H1 (cell line): ENCODE measurements at places on chromosomes 7 and 10.

- H3K4me3 ChIP-seq, result no peak overlapping the region
- no peak overlapping the region for H3K27ac ChIP-seq
- no peaks in the 10 kb centered on the region for H3K36me3 ChIP-seq
- H3K4me1 ChIP-seq, result no peaks in the 10 kb centered on the region
- no peaks in the 10 kb centered on the region for H3K27me3 ChIP-seq
- no peak for DNase-seq
Measured at GRCh38 chr7:17651863-17652385, 288.4 kb downstream of the SNX13 start.

DNA sequence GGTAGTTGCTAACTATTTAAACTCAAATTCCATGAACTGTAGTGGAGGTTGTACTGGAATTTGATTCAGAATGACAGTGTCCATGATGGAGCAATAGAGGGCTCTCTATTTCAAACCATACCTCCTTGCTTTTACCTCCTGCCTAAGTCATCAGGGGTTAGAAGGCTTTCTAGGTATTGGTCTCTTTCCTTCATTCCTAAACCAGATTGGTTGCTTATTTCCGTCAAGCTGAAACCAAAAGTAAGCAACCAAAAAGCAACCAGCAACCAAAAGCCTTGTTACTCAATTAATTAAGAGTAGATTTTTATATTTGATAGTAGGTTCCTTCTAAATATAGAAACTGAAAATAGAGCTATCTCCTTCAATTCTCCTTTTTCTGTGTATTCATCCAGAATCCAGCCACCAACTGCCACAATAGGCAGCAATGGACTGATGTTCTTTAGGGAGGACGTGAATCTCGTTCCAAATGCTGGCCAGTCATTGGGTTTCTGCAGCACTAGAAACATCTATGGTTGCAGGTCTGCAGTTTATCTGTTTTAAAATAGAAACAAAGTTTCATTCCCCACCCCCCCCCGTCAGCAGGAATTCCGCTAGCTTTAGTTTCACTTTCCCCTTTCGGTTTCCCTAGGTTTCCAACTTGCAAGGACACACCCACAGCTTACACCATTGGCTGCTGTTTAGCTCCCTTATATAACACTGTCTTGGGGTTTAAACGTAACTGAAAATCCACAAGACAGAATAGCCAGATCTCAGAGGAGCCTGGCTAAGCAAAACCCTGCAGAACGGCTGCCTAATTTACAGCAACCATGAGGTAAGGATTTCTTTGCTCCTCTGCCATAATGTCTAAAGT is at the start of gene IFIT1:
Gene IFIT1, plus strand, starts transcription at position 717 of the 850 bp plus-strand sequence. Its CDS starts 90 bp downstream, at position 807.
- no peaks in the 10 kb centered on the region for H3K36me3 ChIP-seq
- peaks cover 2% of the 10 kb centered on the region; the same call in 1 of the 2 replicates for H3K4me1 ChIP-seq
- DNase-seq, result no peak
- H3K4me3 ChIP-seq, result peak within 1 kb of the TSS; percentile 56

DNA sequence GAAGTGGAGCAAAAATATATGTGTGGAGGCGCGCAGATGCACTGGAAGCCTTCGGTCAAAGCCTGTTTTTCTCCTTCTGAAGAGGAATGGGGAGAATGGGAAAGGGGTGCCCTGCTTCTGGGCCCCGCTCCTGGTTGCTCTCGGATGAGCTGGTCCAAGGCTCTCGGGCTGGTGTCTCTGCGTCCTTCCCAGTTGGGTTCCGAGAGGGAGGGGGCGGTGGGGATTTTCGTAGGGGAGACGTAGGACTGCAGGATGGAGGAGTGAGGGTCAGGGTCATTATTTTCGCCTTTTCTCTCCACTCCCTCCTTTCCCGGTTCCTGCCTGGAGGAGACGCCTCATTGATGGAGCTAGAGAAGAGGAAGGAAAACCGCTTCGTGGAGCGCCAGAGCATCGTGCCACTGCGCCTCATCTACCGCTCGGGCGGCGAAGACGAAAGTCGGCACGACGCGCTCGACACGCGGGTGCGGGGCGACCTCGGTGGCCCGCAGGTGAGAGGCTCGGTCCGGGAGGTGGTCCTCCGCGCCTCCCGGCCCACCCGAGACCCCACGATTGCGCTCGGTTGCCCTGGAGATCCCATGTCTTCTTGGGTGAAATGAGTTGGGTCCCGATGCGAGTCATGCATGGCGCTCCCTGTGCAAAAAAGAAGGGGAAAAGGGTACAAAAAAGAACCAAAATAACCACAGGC is 790 bp downstream of the ADAM22 start:
- 0 out of 2 replicates have a peak, but pooled peaks cover 3% of the 10 kb centered on the region for H3K27me3 ChIP-seq
- no peaks in the 10 kb centered on the region for H3K4me1 ChIP-seq
- H3K27ac ChIP-seq, result no peak overlapping the region
- H3K36me3 ChIP-seq, result peaks cover 4% of the 10 kb centered on the region; the same call in 1 of the 2 replicates

GRCh38 chr7:100969066-100969615 is at the start of gene MUC12:
TSS of gene MUC12 (plus strand) at chr7:100969565. CDS start at chr7:100969623, 58 bp downstream.
- no peaks in the 10 kb centered on the region for H3K36me3 ChIP-seq
- peaks cover 17% of the 10 kb centered on the region for H3K27me3 ChIP-seq
- peaks cover 29% of the 10 kb centered on the region for H3K4me1 ChIP-seq

DNA sequence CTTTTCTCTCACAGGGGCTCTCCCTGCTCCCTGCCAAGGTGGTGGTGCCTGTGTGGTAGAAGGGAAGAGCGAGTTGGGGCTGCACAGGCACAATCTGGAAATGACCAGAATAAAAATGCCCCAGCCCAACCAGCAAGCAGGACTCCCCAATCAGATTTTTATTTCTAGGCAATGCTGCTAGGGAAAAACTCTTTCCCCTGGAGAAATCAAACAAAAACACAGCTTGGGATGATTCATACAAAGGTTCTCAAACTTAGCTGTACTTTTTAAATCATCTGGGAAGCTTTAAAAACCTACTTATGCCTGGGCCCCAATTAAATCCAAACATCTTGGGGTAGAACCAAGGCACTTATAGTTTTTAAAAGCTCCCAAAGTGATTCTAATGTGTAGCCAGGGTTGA is 243.2 kb downstream of the HTR7 start:
- no peak overlapping the region for H3K27ac ChIP-seq
- no peak for DNase-seq
- no peaks in the 10 kb centered on the region for H3K4me1 ChIP-seq
- no peaks in the 10 kb centered on the region for H3K27me3 ChIP-seq
- no peaks in the 10 kb centered on the region for H3K36me3 ChIP-seq
- H3K4me3 ChIP-seq, result no peak overlapping the region

GRCh38 chr10:51667678-51668335 is 31.6 kb downstream of the CSTF2T start:
- H3K4me1 ChIP-seq, result no peaks in the 10 kb centered on the region
- H3K27me3 ChIP-seq, result no peaks in the 10 kb centered on the region
- no peak for DNase-seq
- no peak overlapping the region for H3K27ac ChIP-seq
- H3K4me3 ChIP-seq, result no peak overlapping the region
- no peaks in the 10 kb centered on the region for H3K36me3 ChIP-seq

DNA sequence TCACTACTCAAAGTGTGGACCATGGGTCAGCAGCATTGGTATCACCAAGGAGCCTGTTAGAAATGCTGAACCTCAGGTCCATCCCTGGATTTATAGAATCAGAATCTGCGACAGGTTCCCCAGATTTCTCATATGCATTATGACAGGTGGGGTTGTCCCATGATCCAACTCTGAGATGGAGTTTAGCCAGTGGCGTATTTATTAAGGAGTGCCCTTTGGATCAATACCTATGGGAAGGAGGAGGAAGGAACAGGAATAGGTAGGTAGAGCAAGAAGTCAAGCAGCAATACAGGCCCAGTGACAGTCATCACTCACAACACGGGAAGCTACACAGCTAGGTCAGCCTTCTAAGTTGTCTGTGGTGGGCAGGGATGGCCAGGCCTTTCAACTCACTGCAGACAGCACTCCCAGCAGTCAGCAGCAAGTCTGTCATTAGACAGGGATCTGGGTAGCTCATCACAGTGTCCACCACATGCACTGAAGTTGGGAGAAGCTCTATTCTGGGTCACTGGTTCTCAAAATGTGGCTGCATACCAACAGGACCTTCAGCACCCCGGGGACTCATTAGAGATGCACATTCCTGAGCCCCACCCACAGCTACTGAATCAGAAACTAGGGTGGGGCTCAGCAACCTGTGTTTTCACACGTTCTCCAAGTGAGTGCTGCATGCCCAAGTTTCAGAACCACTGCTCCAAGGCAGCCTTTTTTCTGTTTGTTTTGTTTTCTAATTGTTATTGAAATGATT is 532.3 kb upstream of the GALNT17 start:
- no peak overlapping the region for H3K27ac ChIP-seq
- peaks cover 35% of the 10 kb centered on the region for H3K27me3 ChIP-seq
- peaks cover 2% of the 10 kb centered on the region; the same call in 1 of the 2 replicates for H3K36me3 ChIP-seq
- no peak overlapping the region for H3K4me3 ChIP-seq
- no peak for DNase-seq

- no peaks in the 10 kb centered on the region for H3K36me3 ChIP-seq
- H3K4me3 ChIP-seq, result peak overlapping the region; percentile 76
- no peak for DNase-seq
- 0 out of 2 replicates have a peak overlapping the region, but pooled peaks have one; percentile 77 for H3K27ac ChIP-seq
- peaks cover 4% of the 10 kb centered on the region; the same call in 1 of the 2 replicates for H3K4me1 ChIP-seq
- no peaks in the 10 kb centered on the region for H3K27me3 ChIP-seq
Measured at GRCh38 chr10:92574548-92575261, 812 bp upstream of the IDE start.

GRCh38 chr10:59868696-59869593 is 37.4 kb downstream of the CCDC6 start:
- H3K27ac ChIP-seq, result no peak overlapping the region
- H3K27me3 ChIP-seq, result no peaks in the 10 kb centered on the region
- no peaks in the 10 kb centered on the region; the same call in 1 of the 2 replicates for H3K4me1 ChIP-seq
- no peaks in the 10 kb centered on the region for H3K36me3 ChIP-seq
- DNase-seq, result no peak
